Stimulated activated CD4-positive, alpha-beta T cell treated with anti-CD3 and anti-CD28 coated beads, Interleukin-12 subunit alpha, Interleukin-12 subunit beta, amount 100 ng/mL, for 48 hours (primary cell): ENCODE measurements at places on chromosomes 3 and 15.

DNA sequence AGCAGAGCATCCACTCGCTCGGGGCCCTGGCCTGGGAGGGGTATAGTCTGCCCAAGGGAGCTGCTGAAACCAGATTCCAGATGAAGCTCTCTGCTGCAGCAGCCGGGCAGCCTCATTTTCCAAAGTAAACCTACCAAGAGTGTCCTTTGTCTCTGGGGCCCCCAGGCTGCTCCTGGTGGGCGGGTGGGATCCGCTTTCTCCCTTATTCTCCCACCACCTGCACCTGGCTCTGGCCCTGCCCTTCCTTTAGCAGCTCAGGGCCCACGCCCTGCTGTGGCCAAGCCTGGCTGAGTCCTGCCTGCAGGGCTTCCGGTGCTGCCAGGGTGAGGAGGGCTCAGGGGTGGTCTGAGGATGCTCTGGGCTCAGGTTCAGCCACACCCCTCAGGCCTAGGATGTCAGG, 13.0 kb downstream of the SCN5A start:
- no peak for DNase-seq

GRCh38 chr15:41183581-41183980, 47.0 kb downstream of the EXD1 start:
- no peak for DNase-seq

GRCh38 chr3:169966951-169967915, 626 bp downstream of the SEC62 start:
- no peak for DNase-seq

GRCh38 chr3:3707858-3708768, 91.1 kb upstream of the LRRN1 start:
- no peak for DNase-seq

DNA sequence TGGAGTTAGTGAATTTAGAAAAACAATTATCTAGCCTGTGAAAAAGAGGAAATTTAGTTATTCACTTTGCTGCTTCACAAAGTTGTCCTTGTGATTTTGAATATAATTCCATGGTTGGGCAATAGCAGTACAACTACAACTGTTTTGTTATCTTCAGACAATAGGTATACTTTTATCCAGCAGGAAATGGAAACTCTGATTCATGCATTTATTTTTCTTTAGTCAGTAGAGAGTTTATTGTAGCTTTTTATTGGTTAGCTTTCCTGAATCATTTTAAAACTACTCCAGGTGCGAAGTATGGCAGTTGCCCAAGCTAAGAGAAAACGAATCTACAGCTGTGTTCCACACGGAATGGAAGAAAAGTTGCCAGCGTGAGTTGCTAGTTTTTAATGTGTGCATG, 80.3 kb downstream of the TM4SF4 start:
- DNase-seq: no peak

DNA sequence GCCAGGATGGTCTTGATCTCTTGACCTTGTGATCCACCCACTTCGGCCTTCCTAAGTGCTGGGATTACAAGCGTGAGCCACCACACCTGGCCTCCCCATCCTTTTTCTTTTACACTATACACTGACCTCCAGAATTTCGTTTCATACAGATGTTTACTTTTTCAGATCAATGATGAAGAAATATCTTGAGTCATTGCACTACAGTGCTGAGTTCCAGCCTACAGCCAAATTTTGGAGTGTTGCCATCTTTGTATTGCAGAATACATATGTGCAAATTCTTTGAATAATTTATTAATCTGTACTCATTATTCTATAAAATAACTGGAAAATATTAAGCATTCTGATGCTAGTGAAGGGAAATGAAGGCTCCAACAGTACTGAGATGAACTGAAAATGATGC, 12.5 kb downstream of the ZPLD1 start:
- DNase-seq: no peak
